ENCODE measurements at places on chromosomes 1 and 21.

DNA sequence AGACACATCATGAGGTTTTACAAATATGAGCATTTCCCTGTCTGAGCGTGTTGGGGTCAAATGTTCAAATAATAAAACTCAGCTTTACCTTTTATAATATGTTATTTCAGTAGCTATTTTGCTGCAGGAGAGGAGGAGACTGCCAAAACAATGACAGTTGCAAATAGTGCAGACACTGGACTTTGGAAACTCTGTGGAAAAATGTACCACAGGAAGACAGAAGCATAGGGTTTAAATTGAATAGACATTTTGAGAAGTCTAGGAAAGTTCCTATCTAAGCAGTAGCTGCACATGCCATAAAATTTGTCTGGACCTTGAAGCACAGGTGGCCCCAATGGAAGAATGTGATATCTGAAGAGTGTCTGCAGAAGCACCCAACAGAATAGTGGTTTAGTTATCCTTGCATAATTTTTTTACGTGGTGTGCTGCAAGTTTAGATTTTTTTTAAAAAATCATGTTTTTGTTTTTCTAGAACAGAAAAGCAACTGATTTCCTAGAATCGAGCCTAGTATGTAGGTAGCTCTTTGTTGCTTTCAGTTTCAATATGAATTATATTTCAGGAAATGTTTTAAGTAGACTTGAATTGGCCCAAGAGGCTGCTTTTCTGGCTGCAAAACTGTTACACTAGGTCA, 14.0 kb upstream of the GBP5 start:
- DNase-seq, result no peak

DNA sequence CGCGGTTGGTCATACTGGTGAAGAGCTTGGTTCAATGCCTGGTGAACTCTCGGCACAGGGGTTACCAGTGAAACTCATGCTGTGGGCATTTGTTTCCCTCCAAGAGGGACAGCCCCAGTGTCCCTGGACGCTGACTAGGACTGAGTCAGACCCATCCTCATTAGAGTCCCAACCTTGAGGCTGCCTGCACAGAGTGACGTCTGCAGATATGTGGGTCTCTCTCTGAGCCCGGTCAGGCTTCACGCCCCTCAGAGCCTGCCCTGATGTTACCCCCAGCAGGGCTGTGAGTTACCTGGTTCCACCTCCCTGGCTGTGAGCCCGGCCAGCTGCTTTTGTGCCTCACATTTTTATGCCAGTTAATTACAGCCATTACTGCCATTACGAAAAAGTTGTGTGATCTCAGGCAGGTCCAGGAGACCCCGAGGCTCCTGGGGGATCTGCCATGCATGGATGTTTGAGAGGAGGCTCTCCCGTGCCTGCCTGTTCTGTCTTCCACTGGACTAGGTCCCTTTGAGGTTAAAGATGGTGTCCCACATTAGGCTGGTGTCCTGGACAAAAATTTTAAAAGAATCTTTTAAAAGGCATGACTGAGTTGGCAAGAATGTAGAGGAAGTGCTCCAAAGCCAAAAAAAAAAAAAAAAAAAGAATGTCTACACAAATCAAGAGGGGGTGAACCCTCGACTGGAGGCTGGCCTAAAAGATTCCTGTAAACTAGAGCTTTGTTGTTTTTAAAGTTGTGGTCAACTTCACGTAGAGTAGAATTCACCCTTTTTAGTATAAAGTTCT, 36.6 kb upstream of the PADI1 start:
- DNase-seq, result no peak

- peak; percentile 21 for DNase-seq
These were observed 2.2 kb upstream of the USP24 start for GRCh38 chr1:55217226-55217986.

DNA sequence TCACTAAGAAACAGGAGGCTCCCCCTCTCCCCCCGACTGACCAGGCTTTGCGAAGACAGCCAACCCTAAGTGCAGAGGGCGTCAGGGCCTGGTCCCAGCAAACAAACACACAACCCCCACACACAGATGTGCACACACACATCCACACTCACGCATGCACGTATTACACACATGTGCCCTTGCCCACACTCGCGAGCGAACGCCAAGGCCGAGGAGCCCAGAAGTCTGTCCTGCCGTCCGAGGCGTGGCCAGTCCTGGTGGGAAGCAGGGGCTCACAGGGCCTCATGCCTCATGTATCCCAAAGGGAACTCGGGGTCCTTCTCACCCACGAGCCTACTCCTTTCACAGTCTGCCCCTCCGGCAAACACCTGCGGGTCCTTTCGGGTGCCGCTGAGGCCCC, 2.0 kb downstream of the SDF4 start:
- no peak for DNase-seq

GRCh38 chr1:79614762-79615161, 608.2 kb upstream of the ADGRL4 start:
- no peak for DNase-seq

DNA sequence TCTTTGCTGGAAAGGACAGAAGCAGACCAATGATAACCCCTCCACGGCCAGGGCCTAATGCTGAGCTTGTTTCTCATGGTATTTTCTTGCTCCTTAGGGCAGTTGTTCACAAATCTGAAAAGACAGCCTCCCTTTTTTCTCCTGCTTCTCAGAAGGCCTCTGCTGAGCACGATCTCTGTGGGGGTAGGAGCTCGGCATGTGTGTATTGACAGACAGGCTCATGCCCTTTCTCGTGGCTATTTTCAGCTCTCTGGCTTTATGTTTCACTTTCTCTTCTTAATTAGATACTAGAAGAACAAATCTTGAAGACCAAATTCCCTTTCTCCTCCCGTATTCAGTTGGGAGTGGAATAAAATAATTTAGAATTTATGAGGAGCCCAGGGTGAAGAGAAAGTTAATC, 768 bp upstream of the RIIAD1 start:
- DNase-seq, result no peak

DNA sequence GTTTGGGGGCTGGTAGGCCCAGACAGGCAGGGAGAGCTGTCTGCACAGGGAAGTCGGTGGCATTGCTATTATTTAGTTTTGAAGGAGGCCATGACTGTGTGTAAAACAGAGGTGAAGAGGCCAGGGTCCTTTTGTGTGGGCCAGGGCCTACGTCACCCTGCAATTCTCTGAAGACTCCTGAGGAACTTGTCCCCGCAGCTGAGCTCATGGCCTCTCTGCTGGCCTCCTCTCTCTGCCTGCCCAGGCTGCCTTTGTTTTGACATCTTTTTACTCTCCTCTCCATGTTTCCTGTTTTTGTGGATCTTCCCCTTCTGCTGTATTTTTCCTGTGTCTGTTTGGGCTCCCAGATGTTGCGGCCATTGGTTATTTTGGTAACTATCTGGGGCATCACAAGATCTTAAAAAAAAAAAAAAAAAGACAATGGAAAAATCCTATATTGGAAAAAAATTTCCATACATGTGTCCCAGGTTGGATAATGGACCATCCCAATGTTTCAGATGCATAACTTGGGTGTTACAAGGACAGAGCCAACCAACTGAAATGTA, 280.7 kb downstream of the RPS6KC1 start:
- no peak for DNase-seq

GRCh38 chr1:236000781-236001180, 64.1 kb downstream of the NID1 start:
- DNase-seq, result no peak

- DNase-seq, result no peak
These were observed 822 bp downstream of the MTX1 start for GRCh38 chr1:155209312-155209721.

- DNase-seq, result no peak
These were observed 2.3 kb downstream of the TTLL7 start for GRCh38 chr1:83996621-83997020.

DNA sequence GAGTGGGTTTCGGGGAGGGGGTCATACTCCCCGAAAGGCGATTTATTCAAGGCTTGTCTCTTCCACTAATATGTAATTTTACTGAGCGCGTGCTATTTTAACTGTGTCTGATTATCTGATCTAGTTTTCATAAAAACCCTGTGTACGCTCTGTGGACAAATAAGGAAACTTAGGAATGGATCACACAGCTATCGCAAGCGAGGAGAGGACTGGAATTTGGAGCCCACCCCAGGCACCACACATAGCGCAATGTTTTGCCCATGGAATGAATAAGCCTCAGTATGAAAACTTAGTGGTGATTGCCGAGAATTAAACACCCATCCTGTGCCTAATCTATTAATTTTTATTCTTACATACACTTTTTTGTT, 9.8 kb upstream of the RAB42 start:
- DNase-seq, result no peak

- DNase-seq, result no peak
These were observed 20.2 kb upstream of the IVNS1ABP start for GRCh38 chr1:185337246-185337645.

- no peak for DNase-seq
These were observed 36.6 kb downstream of the WNT3A start for GRCh38 chr1:228043281-228043848.

DNA sequence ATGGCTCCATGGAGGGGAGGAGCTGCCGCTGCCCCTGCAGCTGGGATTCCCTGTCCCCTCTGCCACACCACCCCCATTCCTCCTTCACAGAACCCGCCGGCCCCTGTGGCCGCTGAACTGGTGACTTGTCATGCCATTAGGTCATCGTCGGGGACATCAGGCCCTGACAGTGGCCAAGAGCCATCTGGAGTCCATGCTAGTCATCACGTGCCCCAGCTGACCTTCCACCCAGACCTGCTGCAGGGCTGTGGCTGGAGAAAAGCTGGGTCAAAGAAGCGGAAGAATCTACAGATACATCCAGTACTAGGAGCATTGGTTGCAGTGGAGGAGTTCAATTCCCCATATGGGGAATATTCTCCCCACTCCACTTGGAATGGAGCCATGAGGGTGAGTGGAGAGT, 78.1 kb downstream of the KCNJ15 start:
- DNase-seq, result no peak

DNA sequence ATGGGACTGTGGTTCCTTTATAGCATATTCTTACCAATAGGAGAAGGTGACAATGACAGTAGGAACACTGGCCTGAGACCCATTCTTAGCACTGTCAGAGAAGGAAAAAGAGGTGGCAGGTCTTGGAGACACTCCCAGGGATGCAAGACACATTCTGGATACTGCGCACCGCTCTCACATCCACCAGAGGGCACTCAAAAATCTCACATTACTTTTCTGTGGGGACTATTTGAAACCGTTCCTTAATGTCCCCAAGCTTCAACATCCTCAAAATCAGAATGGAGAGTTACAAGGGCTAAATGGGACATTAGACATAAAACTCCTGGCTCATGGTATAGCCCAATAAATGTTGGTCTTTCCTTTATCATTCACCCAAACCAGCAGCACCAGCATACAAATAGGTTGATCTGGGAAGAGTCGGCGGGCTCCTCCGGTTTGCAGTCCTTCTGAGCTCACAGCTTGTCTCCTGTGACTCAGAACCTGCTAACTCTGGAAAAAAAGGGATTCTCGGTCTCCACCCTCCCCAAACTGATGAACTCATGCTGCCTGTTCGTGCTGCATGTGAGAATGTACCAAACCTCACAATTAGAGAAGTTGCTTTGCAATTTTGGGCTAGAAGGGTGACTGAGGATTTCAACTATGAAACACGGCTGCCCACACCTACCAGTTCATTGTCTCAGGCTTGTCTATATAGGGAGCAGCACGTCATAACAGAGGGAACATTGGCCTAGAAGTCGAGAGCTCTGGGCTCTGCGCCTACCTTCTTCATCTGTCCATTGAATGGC, 40.2 kb downstream of the IL12RB2 start:
- no peak for DNase-seq

GRCh38 chr1:179968994-179969919, 14.6 kb downstream of the CEP350 start:
- DNase-seq, result no peak

DNA sequence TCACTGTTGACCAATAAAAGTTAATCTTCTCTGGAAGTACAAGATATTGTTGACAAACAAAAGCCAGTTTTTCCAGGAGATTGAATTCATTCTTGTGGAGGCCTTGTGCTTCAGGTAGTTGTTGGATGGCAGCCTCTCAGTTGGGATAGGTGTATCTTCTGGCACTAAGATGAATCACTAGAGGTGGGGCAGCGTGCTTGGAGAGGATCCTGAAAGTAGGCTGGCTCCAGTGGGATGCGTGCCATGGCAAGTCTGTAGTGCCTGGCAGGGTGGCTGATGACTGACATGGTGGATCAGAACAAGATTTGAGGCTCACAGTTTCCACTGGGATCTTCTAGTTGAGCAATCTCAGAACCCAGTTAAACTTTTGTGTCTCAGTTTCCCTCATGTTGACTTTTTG, 2.4 kb downstream of the VPS13D start:
- no peak for DNase-seq

- DNase-seq, result no peak
These were observed 27.7 kb downstream of the SPATA45 start for GRCh38 chr1:212819726-212820125.

DNA sequence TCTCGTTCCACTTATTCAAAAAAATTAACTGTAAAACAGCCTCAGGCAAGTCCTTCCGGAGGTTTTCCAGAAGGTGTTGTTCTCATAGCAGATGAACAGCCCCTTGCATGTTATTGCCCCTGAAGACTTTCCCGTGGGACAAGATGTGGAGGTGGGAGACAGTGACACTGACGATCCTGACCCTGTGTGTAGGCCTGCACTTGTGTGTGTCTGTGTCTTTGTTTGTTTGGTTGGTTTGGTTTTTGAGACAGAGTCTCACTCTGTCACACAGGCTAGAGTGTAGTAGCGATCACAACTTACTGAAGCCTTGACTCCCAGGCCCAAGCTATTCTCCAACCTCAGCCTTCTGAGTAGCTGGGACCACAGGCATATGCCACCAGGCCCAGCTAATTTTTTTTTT, 12.6 kb downstream of the ETV3L start:
- no peak for DNase-seq

- DNase-seq, result no peak
These were observed 62.3 kb downstream of the COL18A1 start for GRCh38 chr21:45467221-45467779.

GRCh38 chr1:237396426-237396825, 354.4 kb downstream of the RYR2 start:
- no peak for DNase-seq

- DNase-seq, result no peak
These were observed 6.8 kb upstream of the SLC22A15 start for GRCh38 chr1:115969509-115969908.

- no peak for DNase-seq
These were observed 14.9 kb downstream of the AK2 start for GRCh38 chr1:33021567-33022431.

- DNase-seq, result no peak
These were observed 5.9 kb downstream of the MYCBP start for GRCh38 chr1:38867208-38867607.

GRCh38 chr1:1357871-1358432, 403 bp downstream of the MXRA8 start:
- DNase-seq, result no peak

- DNase-seq, result no peak
These were observed 23.5 kb downstream of the SOD1 start for GRCh38 chr21:31683029-31683428.
